ENCODE measurements at places on chromosomes 6 and 20.
A peak's percentile ranks its signal among the peaks of the same experiment; 100 is the strongest.

- no peak for DNase-seq
Observed at GRCh38 chr20:16493486-16493885, 79.8 kb downstream of the KIF16B start.

GRCh38 chr6:166417285-166417691 lies 34.5 kb upstream of the MPC1 start:
- no peak for DNase-seq

- DNase-seq = peak; percentile 75
Observed at GRCh38 chr20:44388466-44389023, 33.0 kb downstream of the HNF4A start.

GRCh38 chr6:17962436-17963031 lies 24.9 kb downstream of the KIF13A start:
- DNase-seq = peak; percentile 65

- DNase-seq = no peak
Observed at GRCh38 chr6:92329208-92329847, 1090.0 kb downstream of the EPHA7 start.

GRCh38 chr20:2742934-2743559 lies 50.5 kb downstream of the EBF4 start:
- no peak for DNase-seq

DNA sequence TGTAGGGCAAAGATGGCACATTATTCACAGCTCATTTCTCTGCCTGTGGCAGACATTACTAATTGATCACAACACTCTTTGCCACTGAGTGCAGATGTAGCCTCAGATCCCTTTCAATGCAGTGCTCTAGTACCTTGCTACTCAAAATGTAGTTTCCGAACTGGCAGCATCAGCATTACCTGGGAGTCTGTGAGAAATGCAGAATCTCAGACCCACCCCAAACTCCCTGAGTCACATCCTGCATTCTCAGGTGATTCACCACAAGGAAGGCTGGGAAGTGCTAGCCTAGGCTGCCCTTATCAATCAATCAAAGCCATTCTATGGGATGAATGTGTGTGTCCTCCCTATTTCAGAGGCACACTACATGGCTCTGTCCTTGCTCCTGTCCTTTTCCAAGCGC lies 58.5 kb downstream of the PCNA start:
- no peak for DNase-seq

- DNase-seq = no peak
Observed at GRCh38 chr20:58712151-58712791, 19.7 kb downstream of the NPEPL1 start.

DNA sequence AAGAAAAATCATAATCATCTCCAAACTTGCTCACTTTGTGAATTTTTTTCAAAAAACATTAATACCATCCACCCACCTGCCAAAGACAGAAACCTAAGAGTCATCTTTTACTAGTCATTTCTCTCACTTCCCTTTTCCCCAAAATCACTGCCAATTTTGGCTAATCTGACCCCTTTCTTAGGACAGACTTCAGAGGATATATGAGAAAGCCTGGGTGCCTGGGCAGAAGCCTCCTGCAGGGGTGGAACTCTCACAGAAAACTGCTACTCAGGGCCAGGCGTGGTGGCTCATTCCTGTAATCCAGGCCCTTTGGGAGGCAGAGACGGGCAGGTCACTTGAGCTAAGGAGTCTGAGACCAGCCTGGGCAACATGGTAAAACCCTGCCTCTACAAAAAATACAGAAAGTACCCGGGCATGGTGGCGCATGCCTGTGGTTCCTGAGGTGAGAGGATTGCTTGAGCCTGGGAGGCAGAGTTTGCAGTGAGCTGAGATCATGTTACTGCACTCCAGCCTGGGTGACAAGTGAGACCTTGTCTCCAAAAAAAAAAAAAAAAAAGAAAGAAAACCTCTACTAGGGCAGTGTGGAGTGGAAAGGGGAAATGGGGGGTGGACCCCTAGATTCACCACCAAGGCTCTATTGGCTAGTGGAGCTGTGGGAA lies 3.8 kb downstream of the DEK start:
- peak; percentile 13 for DNase-seq

DNA sequence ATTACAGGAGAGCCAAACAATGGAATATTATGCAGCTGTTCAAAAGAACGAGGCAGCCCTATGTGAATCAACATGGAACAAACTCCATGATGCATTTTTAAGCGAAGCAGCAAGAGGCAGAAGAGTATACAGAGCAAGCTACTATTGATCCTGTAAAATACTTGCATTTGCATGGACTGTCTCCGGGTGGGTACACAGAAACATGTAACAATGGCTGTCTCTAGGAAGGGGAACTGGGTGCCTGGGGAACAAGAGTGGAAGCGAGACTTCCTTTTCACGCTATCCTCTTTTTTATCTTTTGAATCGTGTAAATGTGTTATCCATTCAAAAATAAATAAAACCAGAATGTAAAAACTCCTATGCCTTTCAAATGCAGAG lies 93.3 kb upstream of the SIRPA start:
- no peak for DNase-seq

DNA sequence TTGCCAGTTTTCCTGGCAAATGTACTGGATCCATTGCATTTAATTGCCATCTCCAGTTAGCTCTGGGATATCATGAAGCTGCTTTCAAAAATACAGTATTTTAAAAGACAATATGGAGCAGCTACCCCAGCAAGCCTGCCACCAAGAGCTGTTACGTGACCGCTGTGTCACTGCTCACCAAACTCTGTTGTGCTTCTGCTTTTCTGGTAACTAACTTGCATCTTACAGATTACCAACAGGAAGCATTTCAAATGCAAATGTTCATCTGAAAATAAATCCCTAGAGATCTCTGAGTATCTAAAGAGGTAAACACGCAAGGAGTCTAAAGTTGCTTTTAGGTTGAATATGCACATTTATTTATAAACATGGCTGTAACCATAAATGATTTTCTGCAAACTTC lies 1008.3 kb downstream of the KIF16B start:
- DNase-seq = no peak

DNA sequence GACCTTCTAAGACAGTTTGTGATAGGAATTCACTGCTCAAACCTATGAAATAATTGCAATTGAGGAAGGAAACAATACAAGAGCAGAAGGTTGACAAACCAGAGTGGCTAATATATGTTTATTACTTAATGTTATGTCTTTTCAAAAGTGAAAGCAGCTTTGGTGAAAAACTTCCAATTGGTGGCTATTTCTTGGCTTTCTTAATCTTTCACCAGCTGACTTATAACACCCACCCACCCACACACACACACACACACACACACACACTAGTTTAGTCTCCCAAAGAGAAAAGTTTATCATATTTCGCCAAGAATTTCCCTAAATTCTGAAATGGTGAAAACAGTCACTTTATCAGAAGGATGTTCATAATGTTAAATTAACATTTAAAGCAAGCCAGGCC lies 583.5 kb downstream of the EYS start:
- DNase-seq = no peak

DNA sequence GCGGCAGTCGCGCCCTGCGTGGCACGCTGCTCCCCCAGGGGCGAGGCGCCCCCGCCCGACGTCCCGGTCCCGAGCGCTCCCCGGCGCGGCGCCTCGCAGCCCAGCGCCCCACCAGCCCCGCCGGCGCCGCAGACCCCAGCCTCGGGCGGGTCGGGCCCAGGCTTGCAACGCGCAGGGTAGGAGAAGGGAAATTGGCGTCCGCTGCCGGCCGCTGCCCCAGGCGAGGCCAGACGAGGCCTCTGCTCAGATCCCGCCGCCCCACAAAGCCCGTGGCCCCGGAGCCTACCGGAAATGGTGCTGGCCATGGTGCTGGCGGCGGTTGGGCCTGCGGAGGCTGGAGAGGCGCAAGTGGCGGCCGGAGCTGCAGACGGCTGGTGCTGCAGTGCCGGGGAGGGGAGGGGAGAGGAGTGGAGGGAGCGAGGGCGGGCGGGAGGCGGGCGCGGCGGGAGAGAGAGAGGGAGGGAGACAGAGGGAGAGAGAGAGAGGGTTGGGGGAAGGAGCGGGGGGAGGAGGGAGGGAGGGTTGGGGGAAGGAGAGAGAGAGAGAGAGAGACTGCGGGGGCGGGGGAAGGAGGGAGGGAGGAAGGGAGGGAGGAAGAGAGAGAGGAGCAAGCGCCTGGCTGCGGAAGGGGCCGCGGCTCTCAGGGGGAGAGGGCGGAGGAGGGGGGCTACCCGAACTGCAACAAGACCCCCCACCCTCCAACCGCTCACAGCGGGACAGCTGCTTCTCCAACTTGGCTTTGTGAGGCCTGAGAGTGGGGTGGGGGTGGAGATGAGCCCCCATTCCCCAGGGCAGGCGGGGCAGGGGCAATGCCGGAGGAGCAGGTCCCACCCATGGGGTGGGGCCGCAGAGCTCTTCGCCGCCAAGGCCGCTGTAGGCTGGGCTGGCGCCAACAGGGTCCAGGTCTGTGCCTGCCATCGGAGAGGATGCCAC lies at the start of gene STMN3:
Gene STMN3 (minus strand): TSS at position 384 of the 933 bp plus-strand sequence. CDS start 79 bp downstream, at position 305.
- peak; percentile 59 for DNase-seq

DNA sequence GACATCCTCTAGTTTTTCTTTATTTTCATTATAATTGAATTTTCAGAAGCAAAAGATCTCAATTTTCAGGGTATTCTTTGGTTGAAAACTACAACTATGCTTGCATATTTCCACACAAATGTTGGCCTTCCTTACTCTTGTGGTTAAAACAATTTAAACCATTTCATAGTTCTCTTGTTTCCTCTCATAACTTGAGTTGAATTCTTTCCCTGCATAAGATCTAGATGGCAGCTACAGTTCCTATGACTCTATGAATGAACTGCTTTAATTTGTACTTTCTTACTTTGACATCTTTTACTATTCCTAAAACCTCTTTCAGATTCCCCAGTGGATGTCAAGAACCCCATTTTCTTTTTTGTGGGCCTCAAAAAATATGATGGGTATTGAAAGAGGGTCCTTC lies 564.5 kb downstream of the NKAIN2 start:
- DNase-seq = no peak

DNA sequence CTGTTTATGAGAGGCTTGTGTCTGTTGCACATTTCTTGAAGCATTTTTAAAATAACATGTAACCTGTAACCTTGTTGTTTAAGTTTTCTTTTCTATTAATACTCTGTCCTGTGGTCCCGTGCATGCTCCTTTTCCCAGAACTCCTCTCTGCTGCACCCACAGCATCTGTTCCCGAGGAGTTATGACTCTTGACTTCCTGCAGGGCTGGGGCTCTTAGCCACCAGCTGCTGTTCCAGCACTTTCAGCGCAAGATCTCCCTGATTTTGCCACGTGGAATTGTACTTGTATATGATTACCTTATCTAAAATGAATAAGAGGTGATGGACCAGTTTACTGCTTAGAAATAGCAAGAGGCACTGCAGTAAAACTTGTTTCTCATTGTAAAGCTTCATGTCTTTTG lies 150.6 kb downstream of the QKI start:
- no peak for DNase-seq

DNA sequence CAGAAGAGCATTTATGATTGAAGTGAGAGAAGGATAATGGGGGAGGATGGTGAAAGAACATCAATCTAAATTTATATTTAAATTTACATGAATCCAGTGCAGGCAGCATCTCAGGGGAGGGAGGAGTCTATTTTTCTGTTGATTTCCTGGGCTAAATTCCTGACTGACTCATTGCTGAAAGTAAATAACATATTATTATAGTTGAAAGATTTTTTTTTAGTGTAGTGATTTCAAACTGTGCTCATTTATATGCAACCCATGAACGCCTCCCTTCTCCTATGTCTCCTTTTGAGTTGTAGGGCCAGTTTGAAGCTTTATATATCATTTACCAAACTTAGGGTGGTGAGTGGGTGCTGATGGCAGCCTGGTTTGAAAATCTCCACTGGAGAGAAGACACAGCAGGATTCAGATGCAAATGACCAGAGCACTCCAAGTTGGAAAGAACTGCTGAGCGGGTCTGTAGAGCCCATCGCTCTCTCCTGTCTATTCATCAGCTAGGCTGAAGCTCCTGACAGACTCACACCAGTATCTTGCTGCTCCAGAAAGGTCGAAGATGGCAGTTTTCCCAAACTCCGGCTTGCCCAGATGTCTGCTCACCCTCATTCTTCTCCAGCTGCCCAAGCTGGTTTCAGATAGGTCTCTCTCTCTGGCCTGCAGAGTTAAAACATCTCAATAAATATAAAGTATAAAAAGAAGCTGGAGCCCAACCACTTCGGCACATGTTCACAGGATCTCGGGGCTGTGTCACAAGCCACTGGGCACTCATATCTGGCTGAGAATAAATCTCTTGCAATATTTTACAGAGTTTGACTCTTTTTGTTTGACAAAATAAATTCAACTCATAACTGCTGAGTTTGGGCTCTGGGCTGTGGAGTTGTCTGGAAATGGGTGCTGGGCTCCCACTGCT lies 18.3 kb downstream of the BTN2A1 start:
- DNase-seq = no peak

DNA sequence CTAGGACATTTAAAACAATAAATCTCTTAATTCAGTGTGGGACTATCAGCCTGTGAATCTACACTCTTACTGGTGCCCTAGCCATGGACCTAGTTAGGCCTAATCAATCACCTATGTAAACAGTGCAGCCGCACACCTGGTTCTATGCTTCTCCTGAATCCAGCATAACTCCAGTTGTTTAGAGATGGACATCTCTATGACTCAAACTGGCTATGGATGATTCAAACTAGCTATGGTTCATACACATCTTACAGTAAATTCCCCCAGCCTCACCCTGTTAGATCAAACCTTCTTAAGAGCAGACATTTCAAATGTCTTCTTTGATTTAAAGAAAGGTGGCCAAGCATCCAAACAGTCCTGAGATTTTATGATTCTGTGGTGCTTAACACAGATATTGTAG lies 34.7 kb downstream of the SLC35B3 start:
- DNase-seq = no peak

GRCh38 chr6:14393910-14394309 lies 276.3 kb downstream of the CD83 start:
- no peak for DNase-seq

DNA sequence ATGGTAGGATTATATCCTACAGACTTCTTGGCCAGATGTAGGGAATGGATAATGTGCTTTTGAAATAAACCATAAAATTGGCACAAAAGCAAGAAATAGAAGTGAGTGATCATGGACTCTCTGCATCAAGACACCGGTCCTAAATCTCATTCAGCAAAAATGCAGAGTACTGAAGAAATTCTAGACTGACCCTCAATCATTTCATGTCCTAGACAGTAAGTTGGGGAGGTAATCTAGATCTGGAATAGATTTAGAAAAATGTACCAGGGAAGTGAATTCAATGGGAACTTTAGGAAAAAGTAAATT lies 69.7 kb upstream of the ADTRP start:
- DNase-seq = no peak

DNA sequence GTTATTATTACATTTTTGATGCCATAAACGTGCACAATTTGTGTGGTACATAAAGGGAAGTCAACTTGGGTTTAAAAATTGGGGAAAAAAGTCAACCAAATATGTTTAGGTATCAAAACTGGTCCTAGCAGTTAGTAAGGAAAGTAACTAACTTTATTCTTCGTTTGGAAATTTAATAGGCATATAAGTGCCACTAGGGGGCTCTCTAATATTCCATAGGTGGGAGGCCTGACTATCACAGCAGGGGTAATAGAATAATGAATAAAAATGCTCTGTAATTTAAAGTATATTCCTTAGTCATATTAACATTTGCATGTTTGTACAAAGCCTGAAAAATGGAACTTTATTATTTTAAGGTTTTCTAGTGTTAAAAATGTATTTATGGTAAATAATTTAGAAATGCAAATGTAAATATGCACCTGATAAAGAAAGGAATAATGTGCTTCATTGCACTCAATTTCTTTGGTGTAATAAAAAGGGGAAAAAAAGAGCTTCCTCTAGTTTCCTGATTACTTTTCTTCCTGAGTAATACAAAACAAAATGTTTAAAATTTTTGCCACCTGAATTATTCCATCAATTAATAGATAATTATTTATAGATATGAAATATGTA lies 125.7 kb upstream of the HDAC2 start:
- no peak for DNase-seq
